ENCODE measurements at places on chromosomes 12 and 14.

GRCh38 chr14:68922886-68923285 lies 56.2 kb downstream of the ACTN1 start:
- DNase-seq = no peak

- no peak for DNase-seq
These were observed 421.1 kb downstream of the VRK1 start for GRCh38 chr14:97218274-97218673.

DNA sequence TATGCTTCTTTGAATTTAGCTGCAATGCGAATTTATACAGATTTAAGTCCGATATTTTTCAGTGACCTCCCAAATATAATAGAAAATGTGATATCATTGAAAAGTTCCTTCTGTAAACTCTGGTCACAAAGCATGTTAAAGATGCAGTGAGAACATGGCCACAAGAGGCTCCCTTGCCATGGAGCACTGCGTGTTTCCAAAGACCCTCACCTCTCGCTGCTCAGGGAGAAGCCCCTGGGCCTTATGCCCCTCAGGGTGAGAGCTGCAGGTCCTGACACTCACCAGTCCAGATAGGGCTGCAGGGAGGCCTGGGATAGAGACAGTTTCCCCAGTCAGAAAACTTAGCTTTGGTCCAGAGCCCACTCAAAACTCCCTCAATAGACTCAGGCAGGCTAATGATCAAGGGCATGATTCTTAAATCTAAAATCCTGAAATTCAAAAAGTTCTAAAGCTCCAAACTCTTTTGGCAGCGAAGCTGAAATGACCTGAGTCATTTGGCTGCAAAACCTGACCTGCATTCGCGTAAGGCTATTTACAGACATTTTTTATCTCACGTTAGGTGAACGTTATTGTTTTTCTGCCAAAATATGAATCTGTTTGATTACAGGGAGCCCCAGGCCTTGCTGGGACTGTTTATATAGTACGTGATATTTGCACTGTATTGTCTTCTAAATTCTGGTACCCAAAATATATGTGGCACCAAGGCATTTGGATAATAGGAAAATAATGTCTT lies 67.8 kb downstream of the CAPZA3 start:
- no peak for DNase-seq

GRCh38 chr12:84502907-84503787 lies 409.5 kb downstream of the SLC6A15 start:
- no peak for DNase-seq

- DNase-seq = no peak
These were observed 6.6 kb downstream of the RAPGEF3 start for GRCh38 chr12:47752121-47752520.

DNA sequence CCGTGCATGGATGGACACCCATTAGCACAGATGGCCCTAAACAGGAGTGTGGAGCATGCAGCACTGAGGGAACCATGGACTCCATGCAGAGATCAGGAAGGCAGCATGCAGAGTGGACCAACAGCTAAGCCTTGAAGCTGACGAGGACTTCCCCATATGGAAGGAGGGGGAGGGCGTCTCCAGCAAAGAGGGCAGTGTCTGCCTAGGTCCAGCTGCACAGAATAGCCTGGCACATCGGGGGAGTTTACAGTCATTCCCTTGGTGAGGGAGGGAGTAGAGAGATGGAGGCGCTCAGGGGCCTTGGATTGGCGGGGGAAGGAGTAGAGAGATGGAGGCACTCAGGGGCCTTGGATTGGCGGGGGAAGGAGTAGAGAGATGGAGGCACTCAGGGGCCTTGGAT lies 64.5 kb downstream of the ANKRD9 start:
- DNase-seq = no peak

Data from activated T-helper 1 cell treated with Interleukin-2 at 50 U/mL for 16 hours (primary cell).